ENCODE measurements at places on chromosomes 1 and 21.
A peak's percentile ranks its signal among the peaks of the same experiment; 100 is the strongest.

DNA sequence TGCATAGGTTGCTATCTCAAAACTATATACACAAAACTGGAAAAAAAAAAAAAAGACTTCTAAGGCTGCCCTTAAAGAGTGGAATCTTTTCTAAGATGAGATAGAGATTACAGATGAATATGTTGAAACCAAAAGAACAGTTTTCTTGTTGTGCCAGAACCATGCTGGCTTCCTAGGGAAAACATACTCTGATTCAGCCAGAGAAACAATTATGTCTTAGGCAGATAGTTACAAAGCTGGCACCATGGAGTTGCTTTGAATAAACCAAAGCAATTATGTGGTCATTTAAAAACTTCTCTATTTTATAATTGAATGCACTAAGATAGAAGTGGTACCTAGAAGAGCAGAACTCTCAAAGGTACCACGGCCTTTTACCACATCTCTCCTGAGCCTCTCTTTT is 341.3 kb downstream of the PDE4B start:
- no peak for DNase-seq

GRCh38 chr1:1847890-1848289 is 43.0 kb downstream of the GNB1 start:
- DNase-seq = no peak

DNA sequence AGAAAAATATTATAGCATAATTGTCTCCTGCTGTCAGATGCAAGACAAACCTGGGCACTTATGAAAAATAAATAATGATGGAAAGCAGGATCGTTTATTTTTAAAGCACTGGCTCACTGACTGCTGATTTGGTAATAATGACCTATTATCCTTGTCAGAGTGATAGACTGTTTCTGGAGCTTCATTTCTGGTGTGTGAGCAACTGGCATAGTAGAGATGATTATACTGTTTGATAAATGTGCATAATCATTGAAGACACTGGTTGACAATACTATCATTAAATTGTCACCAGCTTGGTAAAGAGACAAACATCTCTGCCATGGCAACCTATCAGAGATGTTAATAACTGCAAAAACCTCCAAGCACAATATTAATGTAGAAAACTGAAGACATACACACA is 179.9 kb upstream of the ZNF644 start:
- DNase-seq = peak; percentile 66

- DNase-seq = no peak
These were observed 58.9 kb downstream of the VPS26C start for GRCh38 chr21:37208056-37208721.

- DNase-seq = no peak
These were observed 90.5 kb downstream of the CD247 start for GRCh38 chr1:167427848-167428247.

DNA sequence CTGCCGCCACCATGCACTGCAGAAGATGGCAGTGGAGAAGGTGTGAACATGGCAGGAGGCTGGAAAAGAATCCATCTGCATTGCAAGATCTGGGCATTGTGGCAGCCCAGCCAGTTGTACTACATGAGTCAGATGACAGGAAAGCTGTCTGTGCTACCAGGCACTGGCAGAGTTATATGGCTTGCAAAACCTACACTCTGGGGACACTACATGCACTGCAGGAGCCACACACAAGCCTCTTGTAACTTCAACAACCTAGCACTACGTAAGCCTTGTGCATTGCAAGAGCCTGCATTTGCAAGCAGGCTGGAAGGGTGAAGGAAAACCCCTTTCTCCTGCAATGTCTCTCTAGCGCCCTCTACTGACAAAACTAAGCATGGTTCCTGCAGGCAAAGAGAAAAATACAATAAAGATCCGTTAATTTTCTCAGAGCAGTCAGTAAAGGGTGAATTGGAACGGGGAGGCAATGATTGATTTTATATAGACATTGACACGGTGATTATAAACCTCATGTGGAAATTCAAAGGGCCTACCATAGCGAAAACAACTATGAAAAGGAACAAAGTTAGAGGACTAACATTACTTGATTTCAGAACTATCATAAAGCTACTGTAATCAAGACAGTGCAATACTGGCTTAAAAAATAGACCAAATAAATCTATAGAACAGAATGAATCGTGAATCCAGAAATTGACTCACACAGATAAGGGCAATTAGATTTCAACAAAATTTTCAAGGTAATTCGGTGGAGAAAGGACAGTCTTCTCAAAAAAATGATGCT is 26.2 kb upstream of the DYNLT5 start:
- DNase-seq = peak; percentile 58

DNA sequence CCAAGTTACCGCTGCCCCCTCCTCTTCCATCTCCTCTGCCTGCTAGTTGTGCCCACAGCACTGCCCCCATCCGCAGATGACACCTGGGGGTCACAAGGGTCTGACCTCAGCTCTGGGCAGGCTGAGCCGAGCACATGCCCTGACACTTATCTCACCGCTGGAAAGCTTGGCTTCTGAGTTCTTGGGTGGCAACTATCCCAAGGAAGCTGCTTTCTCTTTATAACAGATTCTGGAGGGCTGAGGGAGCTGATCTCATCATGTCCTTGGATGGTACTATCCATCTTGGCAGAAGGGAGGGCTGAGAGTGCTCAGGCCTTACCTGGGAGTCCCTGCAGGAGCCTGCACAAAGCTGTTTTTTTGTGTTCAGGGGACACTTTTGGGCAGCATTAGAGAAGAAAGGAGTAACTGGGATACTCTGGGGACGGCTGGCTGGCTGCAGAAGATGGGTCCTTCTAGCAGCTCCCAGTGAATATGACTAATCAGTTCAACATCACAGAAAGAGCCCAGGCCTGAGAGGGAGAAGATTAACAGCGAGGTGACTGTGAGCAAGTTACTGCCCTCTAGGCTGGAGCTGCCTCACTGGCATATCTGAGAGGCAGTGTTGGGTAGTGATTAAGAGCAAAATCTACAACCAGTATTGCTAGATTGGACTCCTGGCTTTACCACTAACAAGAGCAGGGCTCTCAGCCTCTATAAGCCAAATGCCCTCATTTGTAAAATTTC is 71.6 kb downstream of the PLXNA2 start:
- DNase-seq = no peak

- DNase-seq = no peak
These were observed 26.5 kb downstream of the GPR137B start for GRCh38 chr1:236168716-236169429.

DNA sequence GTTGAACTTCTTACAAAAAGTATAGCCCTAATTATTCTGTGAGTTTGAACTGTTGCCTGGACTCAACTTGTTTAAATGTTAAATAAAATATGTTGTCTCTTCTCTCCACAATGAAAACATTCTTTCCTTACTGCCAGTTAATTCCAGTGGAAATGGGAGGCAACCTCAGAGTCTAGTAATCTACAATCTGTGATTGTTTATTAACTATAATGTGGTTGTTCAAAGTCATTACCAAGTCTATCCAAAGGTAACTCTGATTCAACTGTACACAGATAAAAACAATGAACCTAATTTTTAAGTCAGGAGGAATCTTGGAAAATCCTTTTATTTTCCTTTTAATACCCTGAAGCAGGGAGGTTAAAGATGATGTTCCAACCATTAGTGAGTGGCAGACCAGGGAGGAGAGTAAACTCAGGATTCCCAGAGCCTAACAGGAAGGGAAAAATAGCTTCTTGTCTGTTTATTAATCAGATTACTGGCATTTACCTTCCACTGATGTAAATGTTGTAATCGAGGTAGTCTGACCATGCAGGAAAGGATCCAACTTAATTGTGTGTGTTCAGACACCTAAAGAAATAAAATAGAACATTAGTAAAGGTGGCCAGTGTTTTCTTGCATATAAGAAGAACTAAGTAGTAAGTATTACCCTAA is 57.1 kb upstream of the TBX15 start:
- DNase-seq = no peak

DNA sequence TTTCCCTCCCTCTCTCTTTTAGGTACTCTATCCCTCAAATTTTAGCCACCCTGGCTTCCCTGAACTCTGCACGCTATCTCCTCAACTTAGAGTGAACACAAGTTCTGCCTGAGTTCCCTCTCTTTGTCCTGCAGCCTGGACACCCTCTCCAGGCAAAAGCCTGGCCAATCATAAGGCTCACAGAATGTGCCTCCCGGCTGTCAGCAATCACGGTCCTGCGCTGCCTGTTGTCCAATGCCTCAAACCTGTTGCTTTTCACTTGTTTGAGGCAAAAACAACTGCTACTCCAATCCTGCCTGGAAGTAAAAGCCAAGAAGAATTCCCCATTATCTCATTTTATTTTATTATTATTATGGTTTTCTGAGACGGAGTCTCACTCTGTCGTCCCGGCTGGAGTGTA is 66.1 kb downstream of the LGR6 start:
- DNase-seq = no peak

GRCh38 chr1:1206376-1206965 is at the start of gene TNFRSF18:
Gene TNFRSF18 (minus strand): TSS chr1:1206592. CDS start chr1:1206571, 21 bp downstream.
- DNase-seq = no peak

GRCh38 chr1:197173571-197174507 is 27.4 kb upstream of the ASPM start:
- no peak for DNase-seq

DNA sequence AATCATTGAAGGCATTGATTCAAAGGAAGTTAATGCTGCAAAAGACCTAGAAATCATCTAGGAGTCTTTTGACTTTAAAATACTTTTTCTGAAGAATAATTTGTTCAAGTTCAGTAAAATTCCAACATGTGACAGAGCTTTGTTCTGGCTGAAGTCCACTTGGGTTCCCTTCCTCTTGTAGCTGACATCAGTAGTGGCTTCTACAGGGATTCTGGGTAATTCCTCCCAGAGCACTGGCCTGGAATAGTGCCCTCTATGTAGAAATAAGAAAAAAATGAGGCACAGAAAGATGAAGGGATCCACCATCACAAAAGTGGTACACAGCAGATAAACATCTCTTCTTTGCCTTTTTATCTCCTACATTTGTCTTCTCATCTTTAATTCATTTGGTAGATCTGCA is 548.1 kb downstream of the LTN1 start:
- DNase-seq = no peak

GRCh38 chr1:3319874-3320245 is 134.6 kb upstream of the ARHGEF16 start:
- DNase-seq = peak; percentile 65

DNA sequence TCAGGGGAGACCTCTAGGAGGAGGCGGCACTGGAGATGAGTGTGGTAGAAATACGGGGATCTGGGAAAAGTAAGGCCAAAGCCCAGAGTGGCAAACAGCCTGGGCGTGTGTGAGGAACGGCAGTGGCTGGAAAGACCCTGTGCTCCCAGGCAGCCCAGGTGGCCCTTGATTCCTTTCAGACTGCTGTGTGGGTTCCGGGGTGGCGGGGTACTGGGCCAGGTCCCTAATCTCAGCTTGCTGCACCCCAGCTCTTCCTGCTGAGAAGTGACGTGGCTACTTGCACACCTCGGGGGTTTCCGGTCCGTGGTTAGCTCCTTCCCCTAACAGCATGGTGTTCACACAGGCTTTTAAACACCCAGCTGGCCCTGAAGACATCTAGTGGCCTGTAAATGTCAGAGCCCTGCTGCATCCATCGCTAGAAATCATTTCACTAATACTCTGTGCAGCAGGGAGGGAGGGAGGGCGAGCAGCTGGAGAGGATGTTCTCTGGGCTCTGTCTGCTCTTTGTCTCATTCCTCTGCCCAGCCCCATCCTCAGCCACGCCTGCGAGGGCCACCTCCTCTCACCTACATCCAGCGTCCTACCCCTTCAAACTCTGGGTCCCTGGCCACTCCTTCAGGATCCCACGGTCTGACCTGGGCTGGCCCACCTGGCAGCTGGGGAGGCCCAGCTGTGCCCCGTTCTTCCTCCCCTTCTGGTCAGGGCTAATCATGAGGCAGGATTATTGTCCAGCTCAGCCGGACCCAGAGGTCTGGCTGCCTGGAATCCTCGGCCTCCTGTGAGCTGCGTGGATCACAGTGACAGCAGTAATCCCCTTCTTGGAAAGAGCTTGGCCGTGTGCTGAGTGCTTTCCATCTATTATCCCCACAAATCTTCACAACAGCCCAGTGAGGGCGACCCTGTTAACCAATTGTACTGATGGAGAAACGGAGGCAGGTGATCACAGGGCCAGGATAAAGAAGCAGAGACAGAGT is 7.2 kb downstream of the ZDHHC18 start:
- no peak for DNase-seq

DNA sequence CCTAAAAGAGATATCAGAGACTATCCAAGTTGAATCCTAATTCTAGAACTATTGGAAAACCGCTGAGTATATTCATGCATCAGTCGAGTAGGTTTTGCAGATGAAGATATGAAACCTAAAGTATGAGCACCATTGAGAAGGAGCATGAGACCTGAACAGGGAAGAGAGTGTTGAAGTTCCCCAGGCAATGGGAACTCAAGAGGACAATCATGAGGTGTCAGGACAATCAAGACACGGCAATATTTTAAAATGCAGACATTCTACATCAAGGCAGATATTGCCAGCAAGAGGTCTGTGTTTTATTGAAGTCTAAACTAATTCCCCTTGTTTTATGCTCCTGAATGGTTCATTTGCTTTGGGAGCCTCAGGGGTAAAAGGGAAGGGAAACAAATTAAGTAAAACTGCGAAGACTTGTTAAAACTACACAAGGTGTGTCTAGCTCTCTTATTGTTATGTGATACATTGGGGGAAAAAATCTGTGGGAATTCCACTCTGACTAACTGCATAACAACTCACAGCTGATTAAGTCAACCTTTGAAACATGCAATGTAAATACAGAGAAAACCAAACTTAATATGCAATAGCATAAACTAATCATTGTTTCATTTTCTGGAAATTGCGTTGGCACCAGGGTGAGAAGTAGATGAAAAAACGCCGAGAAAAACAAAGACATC is 347.9 kb upstream of the ADGRL2 start:
- DNase-seq = no peak

GRCh38 chr1:224783006-224783651 is 146.3 kb upstream of the DNAH14 start:
- DNase-seq = no peak

DNA sequence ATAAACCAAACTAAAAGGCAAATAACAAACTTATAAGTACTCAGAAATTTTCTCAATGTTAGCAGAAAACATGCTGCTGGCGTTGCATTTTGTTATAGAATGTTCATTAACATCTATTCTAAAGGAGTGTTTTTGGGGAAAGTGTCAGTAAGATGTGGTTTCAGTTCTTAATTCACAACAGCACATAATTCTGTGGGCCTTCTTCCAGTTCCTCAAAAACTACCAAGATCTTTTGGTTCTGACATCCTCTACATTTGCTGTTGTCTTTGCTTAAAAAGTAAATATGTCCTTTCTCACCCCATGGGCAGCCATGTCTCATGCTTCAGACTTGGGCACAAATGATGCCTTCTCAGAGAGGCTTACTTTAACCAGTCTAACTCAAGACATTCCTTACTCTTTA is 152.5 kb downstream of the CDC7 start:
- no peak for DNase-seq

GRCh38 chr21:41845310-41846032 is 33.7 kb downstream of the PRDM15 start:
- no peak for DNase-seq

DNA sequence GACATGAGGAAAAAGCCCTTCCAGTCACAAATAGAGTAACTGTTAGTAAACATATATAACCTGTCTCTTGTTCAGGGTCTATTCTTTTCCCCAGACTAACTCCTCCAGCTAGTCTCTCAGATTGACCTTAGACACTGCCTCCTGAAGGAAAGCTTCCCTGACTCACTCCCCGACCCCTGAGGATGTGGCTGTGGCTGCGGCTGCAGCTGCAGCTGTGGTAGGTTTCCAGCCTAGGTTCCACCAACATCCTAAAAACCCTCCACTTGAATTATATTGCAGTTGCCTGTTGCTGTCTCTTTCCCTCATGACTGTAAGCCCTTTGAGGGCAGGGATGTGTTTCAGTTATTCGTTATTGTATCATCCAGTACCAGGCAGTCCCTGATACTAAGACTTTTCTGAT is 132.9 kb upstream of the C1orf21 start:
- DNase-seq = no peak
